Activated CD4-positive, alpha-beta T cell treated with anti-CD3 and anti-CD28 coated beads, Interleukin-2, amount 10 ng/mL, durations not matched to agents 7 days and 5 days (primary cell): ENCODE measurements at places on chromosomes 12 and 14. TPM values are rescaled to one million over a fixed set of nuclear protein-coding genes. Genes with fewer than 3 reads are reported as not detected.

The WNT1 gene
- 0.29 TPM for total RNA-seq

The B3GNT4 gene
- 0.71 TPM for total RNA-seq

The ZNF84 gene
- 23.6 TPM for total RNA-seq

The PIWIL1 gene
- not detected for total RNA-seq

The KRT73 gene
- 8.2 TPM for total RNA-seq

The CLEC4A gene
- 0.19 TPM for total RNA-seq

The TPCN1 gene
- total RNA-seq = 20.9 TPM

The CTSG gene
- not detected for total RNA-seq

The KRT81 gene
- not detected for total RNA-seq

The EML1 gene
- total RNA-seq = 0.12 TPM

The PAPLN gene
- 0.46 TPM for total RNA-seq

The PELI2 gene
- total RNA-seq = 2.5 TPM

The A2M gene
- not detected for total RNA-seq

The TAS2R13 gene
- total RNA-seq = 1.1 TPM

The FLVCR2 gene
- 6.2 TPM for total RNA-seq

The LALBA gene
- not detected for total RNA-seq

The ENO2 gene
- total RNA-seq = 156 TPM
